Left ventricle myocardium inferior (tissue), 1 donor: ENCODE measurements at places on chromosomes 1 and 21. TPM values are rescaled to one million over a fixed set of nuclear protein-coding genes. Genes with fewer than 3 reads are reported as not detected.

DNA sequence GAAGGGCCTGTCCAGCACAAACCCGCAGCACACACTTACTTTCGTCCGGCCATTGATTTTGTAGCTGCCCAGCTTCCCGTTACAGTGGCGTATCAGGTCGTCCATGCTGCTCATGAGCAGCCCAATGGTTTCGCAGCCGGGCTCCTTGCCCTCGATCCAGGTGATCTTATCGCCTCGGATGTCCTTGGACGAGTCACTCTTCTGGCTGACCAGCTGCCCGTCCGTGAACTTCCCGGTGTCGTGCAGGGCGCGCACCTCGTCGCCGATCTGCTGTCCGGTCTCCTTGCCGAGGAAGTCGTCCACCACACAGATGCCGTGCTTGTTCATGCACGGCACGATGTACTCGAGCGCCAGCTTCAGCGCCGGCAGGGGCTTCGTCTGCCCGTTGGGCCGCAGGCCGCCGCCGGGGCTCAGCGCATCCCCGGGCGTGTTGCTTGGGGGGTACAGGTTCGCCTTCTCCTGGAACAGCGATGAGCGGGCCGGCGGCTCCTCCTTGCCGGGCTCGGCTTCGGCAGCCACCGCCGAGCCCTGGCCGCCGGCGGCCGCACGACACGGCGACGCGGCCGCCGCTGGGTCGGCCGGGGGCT is 1.0 kb downstream of the EGLN1 start:
- peak; percentile 48 for DNase-seq

GRCh38 chr1:44483089-44483874 is 78.2 kb downstream of the RNF220 start:
- no peak for DNase-seq

DNA sequence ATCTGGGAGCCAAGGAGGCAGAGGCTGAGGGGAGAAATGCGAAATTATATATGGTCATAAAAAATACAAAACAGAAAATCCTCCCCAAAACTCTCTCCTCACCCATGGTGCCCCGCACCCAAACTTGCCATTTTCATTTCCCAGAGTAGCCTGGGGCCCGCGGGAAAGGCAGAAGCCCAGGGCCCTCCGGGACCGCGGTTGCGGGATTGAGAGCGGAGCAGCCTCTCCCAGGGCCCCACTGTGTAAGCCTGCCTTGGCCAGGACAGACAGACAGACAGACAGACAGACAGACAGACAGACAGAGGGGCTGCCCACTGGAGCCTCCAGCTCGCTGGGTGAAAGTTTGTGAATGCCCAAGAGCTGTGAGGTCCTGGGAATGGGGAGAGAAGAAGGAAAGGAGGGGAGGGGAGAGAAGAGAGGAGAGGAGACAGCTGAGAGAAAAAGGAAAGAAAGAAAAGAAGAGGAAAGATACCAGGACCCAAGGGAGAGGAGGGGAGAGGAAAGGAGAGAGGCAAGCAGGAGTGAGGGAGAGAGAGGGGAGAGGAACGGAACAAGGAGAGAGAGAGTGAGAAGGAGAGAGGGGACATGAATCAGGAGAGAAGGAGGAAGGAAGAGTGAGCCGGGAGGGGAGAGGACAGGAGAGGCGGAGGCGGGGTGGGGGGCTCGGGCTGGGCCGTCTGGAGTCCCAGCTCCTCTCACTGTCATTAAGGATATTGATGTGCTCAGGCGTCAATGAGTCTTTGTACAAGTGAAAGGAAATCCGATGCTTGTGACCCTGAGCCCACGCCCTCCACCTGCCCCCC is 69.3 kb upstream of the CASZ1 start:
- DNase-seq = no peak

PLA2G2C gene
- total RNA-seq = not detected

DNA sequence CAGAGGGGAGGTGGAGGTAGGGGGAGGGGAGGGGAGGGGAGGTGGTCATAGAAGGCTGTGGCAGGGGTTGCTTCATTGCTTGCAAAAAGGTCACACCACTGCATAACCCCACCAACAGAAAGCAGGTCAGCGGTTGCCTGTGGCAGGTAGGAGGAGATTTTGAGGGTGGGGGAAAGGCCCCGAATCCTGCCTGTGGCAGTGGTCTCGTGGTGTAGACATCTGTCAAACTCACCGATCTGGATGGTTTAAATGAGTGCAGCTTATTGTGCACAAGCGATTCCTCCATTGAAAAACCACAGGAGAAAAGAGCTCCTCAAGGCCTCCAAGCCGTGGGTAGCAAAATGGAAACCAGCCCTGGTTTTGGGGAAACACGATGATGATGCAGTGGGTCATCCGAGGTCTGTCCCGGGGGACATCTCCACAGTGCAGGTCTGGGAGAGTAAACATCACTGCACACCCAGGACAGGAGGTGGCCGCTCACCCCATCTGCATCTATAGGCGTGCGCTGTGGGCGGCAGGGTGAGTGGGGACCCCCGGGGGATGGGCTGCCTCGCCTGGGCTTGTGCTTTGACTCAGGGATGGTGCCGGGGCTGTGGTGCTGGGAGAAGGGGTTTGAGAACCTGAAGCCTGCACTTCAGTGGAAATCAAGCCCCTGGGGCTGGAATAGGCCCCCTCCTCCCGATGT is 112.3 kb downstream of the CRYAA start:
- DNase-seq = peak; percentile 9

LCE1D gene
- not detected for total RNA-seq

GRCh38 chr1:212487286-212487685 is 54.6 kb downstream of the NENF start:
- no peak for DNase-seq

DNA sequence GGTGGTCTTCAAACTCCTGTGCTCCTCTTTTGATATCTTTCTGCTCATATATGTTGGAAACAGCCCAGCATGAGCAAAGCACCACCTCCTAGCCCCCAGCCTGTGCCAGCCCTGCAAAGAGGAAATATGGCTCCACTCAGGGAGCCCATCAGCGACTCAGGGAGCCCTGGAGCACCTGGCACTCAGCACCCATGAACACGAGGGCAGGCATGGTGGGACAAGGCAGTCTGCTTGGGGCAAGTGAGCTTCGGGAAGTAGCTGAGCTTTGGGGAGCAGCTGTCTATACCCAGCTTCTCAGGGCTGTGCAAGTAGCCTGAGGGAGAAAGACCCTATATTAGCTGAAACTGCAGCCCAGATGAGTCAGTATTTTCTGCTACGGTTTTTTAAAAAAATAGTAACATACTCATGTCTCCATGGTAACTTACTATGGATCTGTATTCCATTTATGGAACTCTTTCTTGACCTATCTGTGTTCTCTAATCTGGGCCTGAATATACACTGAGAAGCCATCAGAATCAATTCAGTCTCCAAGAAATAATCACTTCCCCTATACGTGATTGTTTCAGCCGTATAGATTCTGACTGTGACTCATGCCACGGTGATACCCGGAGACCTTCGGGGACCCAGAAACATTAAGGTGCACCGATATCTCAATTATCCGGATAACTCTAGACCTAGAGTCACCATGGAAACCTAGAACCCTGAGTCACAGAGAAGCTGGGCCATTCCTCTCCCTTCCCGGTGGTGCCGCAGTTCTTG is 1.5 kb upstream of the ETS2 start:
- DNase-seq = no peak

GRCh38 chr1:145963265-145964019 is 933 bp downstream of the ANKRD34A start:
- no peak for DNase-seq

- no peak for DNase-seq
Observed at GRCh38 chr1:85911742-85912141, 203.5 kb upstream of the ZNHIT6 start.

TMEM69 gene
- 23.5 TPM for total RNA-seq

- DNase-seq = no peak
Observed at GRCh38 chr1:53642215-53642555, 96.8 kb downstream of the GLIS1 start.

KCNJ15 gene
- 0.30 TPM for total RNA-seq

LGR6 gene
- 0.60 TPM for total RNA-seq

DNA sequence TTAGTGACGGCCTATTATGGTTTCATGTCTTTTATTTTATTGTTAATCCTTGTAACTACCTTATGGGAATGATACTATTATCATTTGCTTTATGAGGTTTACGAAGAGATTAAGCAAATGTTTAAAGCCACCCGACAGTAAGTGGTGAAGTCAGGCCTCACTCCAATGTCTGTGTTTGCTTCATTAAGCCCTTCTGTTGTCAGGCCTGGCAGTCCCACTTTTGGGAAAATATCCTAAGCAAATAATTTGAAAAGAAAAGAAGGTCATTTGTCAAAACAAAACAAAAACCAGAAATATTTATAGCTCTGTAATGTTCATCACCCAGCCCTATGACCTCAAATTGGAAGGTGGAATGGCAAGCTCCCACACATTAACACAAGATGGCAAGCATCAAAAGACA is 40.7 kb upstream of the USP24 start:
- no peak for DNase-seq

PTPRC gene
- total RNA-seq = 7.5 TPM

DNA sequence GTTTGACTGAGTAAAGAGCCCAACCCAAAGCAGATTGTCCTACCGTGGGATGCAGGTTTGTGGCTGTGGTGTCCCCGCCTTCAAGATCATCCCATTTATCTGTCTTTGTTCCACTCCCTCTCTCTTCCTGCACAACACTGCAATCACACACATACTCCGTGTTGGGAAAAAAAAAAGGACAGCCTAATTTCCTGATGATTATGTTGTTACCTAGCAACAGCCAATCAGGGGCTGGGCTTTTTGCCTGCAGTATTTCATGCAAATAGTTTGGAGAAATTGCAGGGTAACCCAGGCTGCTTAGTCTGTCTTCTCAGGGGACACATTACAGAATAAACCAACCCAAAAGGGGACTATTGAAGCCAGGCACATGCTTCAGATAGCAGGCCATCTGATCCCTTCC is 38.3 kb downstream of the PHC2 start:
- DNase-seq = no peak

GRCh38 chr1:42922687-42923366 is 35.8 kb downstream of the SLC2A1 start:
- no peak for DNase-seq

GRCh38 chr1:226121587-226122400 is 59.3 kb downstream of the H3-3A start:
- peak; percentile 66 for DNase-seq

DNA sequence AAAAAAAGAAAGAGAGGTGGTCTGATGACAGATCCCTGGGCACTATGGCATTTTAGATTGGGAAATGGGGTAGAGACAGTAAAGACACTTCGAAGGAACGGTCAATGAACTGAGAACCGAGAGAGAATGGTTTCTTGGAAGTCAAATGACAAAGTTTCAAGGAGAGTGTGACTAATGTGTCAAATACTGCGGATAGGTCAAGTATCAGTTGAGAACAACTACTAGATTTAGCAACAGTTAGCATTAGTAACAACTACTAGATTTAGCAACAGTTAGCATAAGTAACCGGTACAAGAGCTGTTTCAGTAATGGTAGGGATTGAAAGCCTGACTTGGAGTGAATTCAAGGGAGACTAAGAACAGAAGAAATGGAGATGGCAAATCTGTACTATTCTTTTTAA is 35.0 kb downstream of the UROD start:
- DNase-seq = no peak

ZNF684 gene
- total RNA-seq = 7.8 TPM

RNF19B gene
- 15.4 TPM for total RNA-seq

IL20 gene
- total RNA-seq = not detected

DNA sequence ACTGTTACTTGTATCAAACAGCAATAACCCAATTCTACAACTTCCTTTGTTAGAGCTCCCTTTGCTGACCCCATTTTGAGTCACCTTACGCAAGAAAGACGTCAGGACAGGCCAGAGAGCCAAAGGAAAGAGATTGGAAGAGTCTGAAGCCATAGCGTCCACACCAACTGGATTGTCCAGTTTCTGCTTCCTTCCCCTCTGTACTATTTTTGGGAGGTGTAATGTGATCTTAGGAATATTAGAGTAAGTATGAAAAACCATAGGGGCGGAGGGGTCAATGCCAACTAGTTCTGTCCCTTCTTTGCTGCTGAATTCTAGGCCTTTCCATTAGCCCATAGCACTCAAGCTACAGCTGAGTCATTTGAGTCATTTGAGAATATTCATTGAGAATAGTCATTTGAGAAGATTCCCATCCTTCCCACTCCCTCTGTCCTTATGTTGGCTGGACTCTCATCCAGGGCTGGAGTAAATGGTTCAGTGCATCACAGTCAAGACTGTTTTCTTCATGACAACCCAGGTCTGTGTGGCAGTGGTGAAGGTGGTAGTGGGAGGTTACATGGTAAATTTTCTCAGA is 14.8 kb upstream of the NFIA start:
- DNase-seq = no peak

GRCh38 chr1:165695031-165695430 is 3.3 kb downstream of the ALDH9A1 start:
- no peak for DNase-seq

DNA sequence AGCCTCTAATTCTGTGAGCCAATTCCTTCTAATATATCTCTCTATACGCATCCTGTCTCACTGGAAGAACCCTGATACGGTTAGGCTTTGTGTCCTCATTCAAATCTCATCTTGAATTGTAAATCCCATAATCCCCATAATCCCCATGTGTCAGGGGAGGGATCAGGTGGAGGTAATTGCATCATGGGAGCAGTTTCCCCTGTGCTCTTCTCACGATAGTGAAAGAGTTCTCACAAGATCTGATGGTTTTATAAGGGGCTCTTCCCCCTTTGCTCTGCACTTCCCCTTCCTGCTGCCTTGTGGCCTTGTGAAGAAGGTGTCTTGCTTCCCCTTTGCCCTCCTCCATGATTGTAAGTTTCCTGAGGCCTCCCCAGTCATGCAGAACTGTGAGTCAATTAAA is 116.1 kb downstream of the MRPS6 start:
- no peak for DNase-seq

GRCh38 chr1:68111519-68112436 is 61.4 kb upstream of the DIRAS3 start:
- DNase-seq = peak; percentile 67

BSND gene
- not detected for total RNA-seq

- DNase-seq = no peak
Observed at GRCh38 chr1:186763107-186763506, 65.6 kb upstream of the PLA2G4A start.

- DNase-seq = no peak
Observed at GRCh38 chr1:154765970-154766369, 104.1 kb downstream of the KCNN3 start.
